ENCODE measurements at places on chromosomes 12 and 14.
A peak's percentile ranks its signal among the peaks of the same experiment; 100 is the strongest.

GRCh38 chr12:91182636-91183455, at the start of gene DCN:
Gene DCN, minus strand, starts transcription at chr12:91182817. Its CDS starts 4,265 bp downstream, at chr12:91178552.
- DNase-seq, result no peak

DNA sequence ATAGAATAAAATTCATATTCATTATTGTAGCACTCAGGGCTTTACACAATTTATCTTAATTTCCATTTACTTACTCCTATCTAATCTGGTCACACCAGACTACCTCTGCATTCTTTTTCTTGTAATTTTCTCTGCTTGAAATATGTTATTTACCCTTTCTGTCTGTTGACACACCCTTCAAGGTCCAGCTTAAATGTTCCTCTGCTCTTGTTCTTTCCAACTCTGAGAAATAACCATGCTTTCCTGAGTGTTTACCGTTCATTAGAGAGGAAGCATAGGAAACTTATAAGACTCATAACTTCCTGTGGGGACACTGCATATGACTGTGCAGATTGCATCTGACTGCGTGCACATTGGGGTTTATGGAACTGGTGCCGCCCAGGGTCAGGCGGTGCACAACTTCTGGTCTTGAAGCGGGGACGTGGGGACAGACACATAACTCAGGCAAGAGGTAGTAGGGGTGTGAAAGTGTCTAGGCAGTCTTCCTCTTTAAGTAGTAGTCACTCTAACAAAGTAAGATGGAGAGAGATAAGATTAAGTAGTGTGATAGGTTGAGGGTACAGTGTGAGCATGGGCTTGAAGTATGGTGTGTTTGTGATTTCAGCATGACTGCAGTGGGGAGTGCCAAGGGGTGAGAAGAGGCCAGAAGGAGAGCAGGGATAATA, 42.6 kb upstream of the FOXJ2 start:
- peak; percentile 16 for DNase-seq

GRCh38 chr12:12221560-12221959, 45.3 kb downstream of the LRP6 start:
- DNase-seq, result no peak

DNA sequence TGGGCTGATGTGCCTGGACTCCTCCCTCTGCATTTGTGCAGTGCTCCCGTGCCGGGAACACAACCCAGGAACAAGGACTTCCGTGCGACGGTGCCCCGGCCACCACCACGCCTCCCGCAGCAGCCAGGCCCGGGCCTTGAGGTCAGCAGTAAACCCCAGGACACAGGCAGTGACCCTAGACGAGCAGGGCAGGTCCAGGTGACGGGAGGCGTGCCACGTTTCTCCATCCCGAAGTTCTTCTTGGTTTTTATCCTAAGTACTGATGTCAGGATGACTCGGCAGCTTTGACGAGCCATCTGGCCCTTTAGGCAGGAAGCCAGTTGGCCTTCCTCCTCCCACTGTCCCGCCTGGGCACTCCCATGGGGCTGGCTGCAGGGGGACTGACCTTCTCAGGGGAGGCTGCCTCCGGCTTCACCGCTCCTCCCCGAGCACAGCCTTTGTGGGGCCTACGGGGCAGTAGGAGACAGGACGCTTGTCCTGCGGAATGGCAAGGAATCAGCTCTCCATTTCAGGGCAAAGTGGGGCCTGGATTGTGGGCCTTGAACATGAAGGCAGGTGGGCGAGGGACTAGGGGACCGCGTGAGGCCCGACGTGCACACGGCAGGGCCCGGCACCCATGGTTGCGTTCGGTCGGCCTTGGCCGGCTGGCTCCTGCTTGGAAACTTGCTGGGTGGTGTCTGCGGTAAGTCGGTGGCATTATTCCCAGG, 94.1 kb downstream of the FBXL14 start:
- DNase-seq, result no peak

DNA sequence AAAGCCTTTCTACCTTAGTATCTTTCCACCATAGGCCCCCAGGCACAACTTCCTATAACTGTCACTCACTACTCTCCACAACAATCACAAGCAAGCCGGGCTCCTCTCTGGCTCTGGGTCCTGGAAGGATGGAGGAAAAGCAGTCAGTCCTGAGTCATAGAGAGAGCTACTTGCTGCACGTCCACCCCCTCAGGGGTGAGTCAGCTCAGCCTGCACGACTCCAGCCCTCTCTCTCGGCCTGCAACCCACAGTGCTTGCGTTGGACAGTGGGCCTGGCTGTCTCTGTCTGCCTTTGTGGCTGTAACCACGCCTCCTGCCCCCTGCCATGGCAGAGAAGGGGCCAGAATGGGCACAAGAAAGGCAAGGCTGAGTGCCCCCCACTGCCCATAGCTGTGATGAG, 154.1 kb upstream of the FKBP4 start:
- no peak for DNase-seq

DNA sequence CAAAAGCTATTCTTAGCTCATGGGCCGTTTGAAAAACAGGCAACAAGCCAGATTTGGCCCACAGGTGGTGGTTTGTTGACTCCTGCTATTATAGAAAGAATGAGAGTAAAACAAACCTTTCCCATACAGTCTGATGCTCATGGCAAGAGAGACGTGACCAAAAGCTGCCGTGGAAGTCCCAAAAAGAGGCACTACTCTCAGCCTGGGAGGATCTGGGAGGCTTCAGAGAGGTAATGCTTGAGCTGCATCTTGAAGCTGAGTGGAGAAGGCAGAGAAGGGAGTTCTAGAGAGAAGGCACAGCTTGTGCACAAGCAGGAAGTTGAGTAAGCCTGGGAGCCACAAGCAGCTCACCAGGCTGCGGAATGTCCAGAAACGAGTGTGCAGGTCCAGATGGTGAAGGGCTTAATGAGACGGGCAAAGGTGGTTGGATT, 9.6 kb downstream of the PLXNC1 start:
- no peak for DNase-seq

- no peak for DNase-seq
These were observed 37.0 kb downstream of the CCDC91 start for GRCh38 chr12:28227251-28227650.

GRCh38 chr14:59633486-59633885, 56.9 kb upstream of the CCDC175 start:
- DNase-seq, result no peak

GRCh38 chr14:68961781-68962584, 17.1 kb downstream of the ACTN1 start:
- no peak for DNase-seq

DNA sequence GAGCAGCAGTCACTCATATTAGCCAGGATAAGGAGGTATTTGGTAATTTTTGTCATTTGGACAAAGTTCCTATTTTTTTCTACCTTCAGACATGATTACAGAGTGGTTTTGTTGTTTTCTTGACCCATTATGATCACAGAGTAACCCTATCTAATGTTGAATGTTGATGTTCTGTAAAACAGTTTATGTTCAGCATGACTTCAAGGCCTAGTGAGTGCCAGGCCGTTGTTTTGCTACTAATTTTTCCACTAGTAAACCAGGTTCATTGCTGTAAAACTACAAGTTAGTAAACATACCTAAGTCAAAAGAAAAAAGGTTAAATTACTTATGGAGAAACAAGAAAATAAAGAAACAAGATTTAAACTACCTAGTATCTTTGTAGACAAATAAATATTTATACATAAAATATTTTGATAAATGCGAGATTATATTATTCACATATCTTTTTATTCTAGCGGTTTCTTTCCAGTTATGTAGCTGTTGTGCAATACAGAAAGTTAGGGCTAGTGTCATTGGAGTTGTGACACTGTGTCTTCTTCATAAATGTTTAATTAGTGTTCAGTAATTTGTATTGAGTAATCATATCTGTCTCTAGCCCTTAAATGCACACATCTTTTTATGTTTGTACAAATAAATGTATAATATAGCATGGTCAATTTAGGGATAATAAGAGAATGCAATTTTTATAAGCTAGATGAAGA, 16.5 kb downstream of the ETNK1 start:
- DNase-seq, result no peak

DNA sequence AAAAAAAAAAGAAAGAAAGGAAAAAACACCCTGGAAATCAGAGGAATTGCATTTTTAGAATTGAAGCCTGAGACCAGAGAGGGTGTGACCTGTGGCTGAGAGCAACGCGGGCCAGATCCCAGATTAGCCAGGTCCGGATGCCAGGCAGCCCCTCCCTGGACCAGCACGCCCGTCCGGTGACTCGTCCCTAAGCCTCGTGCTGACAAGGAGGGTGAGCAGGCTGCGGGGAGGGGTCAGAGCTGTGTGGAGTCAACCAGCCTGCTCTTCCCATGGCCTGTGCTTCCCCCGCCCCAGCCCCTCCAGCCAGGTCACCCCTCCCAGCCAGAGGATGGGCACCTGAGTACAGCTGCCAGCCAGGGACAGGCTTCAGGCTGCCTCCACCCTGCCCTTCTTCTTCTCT, 4.2 kb upstream of the KLC1 start:
- no peak for DNase-seq

DNA sequence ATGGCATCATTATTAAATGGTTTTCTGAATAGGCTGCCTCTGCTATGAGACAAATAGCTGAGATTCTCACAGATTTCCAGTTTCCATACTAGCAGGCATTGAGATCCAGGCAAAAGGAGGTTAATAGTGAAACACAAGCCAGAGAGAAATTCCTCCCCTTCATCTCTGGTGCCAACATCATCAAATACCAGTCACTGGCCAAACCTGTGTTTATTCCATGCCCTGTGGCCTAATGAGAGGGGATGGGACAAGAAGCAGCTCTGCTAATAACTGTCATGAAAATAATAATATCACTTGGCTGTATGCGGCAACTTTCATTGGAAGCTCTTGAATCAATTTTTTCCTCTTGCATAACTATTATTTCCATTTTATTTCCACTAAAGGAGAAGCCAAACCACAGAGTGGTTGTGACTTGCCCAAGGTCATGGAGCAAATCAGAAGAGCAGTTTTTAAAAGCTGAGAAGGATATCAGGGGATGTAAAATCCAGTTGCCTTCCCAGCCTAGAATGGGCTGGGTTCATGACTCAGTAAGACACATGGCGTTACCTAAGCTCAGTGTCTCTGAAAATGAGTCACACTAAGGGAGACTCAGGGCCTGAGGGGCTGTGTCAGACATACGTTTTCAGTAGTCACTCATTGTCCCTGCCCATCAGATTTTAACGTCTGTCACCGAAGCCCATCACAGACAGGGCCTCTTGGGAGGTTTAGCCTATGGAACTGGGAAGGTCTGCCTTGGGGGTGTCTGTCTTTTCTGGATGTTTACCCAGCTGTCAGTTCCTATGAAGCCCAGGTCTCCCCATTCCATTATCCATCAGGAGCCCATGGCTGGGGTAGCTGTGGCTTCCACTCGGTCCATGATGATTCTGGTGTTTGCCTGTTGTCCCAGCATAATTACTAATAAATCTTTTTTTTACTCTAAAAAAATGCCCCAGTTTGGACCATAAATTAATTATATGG, 208.8 kb upstream of the EEA1 start:
- DNase-seq, result no peak

GRCh38 chr14:37172024-37172869, at the start of gene SLC25A21:
Gene SLC25A21, minus strand, starts transcription at chr14:37172606.
- DNase-seq, result no peak

- DNase-seq, result no peak
These were observed 86.6 kb upstream of the OTX2 start for GRCh38 chr14:56896922-56897321.

GRCh38 chr12:116133149-116133548, 144.3 kb downstream of the MED13L start:
- no peak for DNase-seq

- no peak for DNase-seq
These were observed 10.0 kb upstream of the PKP2 start for GRCh38 chr12:32906399-32907165.

Data from T-helper 17 cell (primary cell).